ENCODE measurements at places on chromosomes 1 and 21.

- no peak for DNase-seq
Observed at GRCh38 chr1:32701951-32702598, 495 bp downstream of the SYNC start.

- DNase-seq = peak; percentile 72
Observed at GRCh38 chr1:92486251-92487077, at the start of gene GFI1. GFI1 (minus strand) TSS chr1:92486925; CDS start chr1:92483487, 3,438 bp downstream.

- no peak for DNase-seq
Observed at GRCh38 chr1:109793486-109794318, 30.0 kb upstream of the EPS8L3 start.

DNA sequence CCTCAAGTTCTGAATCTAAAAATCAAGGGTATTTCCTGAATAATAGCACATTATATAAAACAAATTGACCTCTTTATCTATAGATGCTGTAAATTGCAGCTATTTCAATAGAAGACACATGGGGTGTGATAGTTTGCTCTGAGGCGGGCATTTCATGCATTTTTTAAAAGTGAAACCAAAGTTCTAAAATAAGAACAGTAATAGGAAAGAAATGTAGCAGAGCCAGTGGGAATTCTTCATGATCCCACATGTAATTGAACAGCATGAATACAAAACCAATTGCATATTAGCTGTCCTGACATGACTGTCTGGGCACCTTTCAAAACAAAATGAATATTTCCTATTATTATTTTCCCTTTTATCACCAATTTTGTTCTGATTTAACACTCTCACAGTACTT, 85.0 kb downstream of the RGS21 start:
- no peak for DNase-seq

DNA sequence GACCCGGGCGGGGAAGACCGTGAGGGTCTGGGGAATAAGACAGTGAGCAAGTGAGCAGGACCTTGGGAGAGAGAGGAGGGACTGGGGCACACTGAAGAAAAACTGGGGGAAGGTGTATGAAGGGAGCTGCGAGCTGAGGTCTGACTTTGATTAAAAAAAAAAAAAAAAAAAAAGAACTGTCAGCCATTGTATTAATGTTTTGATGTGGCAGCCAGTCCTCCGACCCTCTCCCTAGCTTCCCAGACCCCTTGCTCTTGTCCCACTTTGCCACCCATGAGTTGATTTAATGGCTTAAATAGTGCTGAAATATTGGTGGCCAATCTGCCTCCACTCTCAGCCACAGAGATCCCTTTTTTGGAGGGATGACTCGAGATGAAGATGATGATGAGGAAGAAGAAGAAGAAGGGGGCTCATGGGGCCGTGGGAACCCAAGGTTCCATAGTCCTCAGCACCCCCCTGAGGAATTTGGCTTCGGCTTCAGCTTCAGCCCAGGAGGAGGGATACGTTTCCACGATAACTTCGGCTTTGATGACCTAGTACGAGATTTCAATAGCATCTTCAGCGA, 652 bp downstream of the HAX1 start:
- DNase-seq = no peak

GRCh38 chr1:147581459-147581858, 40.2 kb downstream of the BCL9 start:
- DNase-seq = no peak

DNA sequence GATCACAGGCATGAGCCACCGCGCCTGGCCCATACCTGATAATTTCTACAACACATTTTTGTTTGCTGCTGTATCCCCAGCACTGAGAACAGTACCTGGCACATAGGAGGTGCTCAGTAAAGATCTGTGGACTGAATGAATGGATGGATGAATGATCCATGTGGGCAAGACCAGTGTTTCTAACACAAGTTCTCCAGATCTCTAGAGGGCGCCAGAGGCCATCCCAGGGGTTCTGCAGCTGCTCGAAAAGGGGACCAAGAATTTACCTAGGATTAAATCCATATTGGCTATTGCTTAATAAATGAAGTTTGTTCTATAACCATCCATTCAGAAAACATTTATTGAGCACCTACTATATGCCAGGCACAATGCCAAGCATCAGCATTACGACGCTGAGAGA, 167.7 kb downstream of the ACTL8 start:
- peak; percentile 38 for DNase-seq

GRCh38 chr1:30693822-30694221, 29.6 kb downstream of the MATN1 start:
- DNase-seq = no peak

GRCh38 chr1:100051401-100051800, 81.3 kb downstream of the SASS6 start:
- DNase-seq = no peak

DNA sequence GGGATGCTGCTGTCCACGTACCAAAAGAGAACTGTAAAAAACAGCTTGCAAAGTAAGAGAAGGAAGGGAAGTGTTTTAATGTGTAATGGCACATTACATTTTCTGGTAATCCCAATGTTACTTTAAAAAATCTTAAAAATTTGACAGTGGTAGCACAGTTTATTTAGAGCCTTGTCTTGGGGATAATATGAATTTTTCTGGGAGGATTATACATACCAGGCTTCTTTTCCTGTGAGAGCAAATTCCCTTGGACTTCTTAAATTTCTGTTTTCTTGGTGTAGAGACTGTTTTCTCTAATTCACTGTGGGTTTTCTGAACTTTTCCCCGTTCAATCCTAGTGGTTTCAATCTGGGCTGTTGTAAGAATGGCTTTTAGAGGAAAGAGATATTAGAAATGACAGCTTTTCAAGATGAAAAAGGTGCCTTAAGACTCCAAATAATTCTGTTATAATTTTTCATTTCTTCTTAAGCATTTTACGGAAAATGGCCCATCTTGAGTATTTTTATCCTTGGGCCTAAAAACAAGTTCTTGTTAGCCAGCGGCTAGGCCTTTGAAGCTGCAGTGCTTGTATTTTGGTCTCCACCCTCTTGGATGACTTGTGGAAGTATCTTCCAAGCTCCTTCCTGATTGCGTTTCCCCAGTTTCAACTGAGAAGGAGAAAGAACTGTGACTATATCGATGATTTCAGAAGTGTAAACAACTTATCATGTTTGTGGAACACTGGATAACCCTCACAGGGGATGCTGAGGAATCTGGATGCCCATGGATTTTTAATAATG, 70.0 kb downstream of the LEPR start:
- DNase-seq = no peak

- no peak for DNase-seq
Observed at GRCh38 chr1:7420098-7420445, 351.0 kb upstream of the VAMP3 start.

DNA sequence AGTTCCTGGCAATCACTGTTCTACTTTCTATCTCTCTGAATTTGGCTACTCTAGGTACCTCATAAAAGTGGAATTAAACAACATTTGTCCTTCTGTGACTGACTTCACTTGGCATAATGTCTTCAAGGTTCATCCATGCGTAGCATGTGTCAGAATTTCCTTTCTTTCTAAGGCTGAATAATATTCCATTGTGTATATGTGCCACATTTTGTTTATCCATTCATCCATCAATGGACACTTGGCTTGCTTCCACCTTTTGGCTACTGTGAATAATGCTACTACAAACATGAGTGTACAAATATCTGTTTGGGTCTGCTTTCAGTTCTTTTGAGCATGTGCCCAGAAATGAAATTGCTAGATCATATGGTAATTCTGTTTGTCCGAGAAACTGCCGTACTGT, 14.7 kb downstream of the CACHD1 start:
- DNase-seq = no peak

- no peak for DNase-seq
Observed at GRCh38 chr1:168447871-168448270, 95.9 kb downstream of the XCL2 start.
